Cortex of kidney (tissue), 1 donor: ENCODE measurements at places on chromosomes 1 and 21.

- DNase-seq: no peak
These were observed 5.8 kb downstream of the BCL9 start for GRCh38 chr1:147547065-147547464.

DNA sequence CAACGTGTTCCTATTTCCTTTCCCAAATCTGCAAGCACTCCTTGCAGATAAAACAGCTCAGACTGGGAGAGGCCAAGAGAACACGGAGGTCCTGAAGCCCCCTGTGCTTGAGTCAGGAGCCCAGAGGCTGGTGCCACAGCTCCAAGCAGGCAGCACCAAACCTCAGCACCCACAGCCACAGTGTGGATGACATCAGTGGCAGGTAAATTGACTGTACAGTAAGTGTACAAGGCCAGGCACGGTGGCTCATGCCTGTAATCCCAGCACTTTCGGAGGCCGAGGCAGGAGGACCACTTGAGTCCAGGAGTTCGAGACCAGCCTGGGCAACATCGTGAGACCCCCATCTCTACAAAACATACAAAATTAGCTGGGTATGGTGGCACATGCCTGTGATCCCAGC is 1.9 kb upstream of the COL6A1 start:
- DNase-seq: no peak

- no peak for DNase-seq
These were observed 41.3 kb upstream of the DHCR24 start for GRCh38 chr1:54928327-54928726.

DNA sequence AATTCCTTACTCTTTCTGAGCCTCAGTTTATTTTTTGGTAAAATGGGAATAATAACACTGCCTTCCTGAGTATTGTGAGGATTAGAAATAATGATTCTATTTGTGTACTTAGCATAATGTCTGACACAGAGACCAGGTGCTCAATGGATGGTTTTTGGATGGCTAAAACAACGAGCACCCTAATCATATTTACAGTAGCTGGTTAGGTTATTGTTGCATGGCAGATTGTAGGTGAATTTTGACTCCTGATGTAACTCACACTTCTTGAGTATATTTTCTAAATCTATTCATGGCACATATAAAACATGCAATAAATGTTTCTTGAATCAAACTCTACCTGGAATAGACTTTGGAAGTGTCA is 11.9 kb upstream of the DUSP10 start:
- DNase-seq: no peak

DNA sequence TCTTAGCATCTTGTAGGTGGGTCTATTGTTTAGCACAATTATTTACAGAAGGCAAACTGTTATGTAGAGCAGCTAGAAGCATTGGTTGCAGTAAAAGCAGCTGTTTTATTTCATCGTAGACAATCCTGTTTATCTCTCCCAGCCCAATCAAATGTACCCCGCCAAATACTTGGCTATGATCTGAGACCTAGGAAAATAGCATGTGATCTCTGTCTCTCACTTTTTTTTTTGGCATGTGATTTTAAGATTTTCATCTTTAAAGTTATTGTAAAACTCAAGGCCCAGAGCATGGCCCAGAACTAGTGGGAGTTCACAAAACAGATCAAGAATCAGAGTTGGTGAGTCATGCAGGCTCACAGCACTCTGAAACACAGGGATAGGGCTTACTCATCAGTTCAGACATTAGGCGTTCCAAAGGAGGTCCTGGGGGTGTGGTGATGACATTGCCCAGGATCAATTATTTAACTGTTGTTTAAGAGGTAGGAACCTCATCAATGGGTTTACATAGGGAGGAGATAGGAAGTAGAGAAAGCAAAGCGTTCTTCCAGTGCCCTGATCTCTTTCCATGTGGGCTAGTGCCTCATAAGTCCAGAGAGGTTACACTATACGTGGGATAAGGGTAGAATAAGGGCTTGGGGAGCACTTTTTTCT is 40.2 kb downstream of the TBX19 start:
- DNase-seq: no peak

- DNase-seq: no peak
These were observed 127.1 kb upstream of the ARHGEF16 start for GRCh38 chr1:3327389-3327702.

GRCh38 chr1:41578712-41579335 is 94.3 kb upstream of the EDN2 start:
- no peak for DNase-seq

DNA sequence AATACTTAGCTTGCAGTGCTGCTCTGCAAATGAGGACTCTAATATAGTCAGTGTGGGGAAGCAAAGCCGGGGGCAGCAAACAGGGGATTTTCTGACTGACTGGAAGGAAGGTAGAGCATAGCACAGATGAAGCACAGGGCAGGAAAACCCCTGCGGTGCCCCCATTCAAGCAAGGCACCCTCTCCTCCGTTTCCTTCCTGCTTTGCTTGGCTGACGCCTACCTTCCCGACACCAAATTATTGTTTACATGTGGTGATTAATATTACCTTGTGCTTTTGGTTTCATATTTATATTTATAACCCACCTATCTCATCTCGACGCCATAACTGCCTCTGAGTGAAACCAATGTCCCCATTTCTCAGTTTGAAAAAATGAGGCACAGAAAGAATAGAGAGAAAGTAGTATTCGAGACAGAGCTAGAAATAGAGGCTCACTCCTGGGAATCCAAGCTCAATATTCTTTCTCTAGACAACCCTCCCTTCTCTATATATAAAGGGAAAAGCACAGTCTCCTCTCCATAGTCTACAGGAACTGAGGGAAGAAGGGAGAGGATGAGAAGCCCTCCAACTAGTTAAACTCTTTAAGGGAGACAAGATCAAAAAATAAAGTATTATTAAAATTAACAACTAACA is 41.3 kb downstream of the PIK3C2B start:
- no peak for DNase-seq

DNA sequence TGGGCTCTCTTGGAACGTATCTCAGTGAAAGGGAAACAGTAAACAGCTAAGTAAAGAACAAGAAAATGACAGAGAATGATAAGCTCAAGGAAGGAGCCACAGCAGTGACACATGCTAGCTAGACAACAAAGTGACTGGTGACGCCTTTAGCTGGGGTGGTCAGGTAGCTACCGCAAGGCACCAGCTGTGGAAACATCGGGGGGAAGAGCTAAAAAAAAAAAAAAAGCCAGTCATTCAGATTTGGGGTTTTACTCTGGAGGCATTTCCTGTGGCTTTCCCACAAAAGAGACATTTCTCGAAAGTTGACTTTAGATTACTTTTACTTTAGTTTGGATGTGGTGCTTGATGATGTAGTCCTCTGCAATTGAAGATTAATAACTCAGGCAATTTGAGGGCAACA is 2.1 kb downstream of the FHAD1 start:
- DNase-seq: no peak

DNA sequence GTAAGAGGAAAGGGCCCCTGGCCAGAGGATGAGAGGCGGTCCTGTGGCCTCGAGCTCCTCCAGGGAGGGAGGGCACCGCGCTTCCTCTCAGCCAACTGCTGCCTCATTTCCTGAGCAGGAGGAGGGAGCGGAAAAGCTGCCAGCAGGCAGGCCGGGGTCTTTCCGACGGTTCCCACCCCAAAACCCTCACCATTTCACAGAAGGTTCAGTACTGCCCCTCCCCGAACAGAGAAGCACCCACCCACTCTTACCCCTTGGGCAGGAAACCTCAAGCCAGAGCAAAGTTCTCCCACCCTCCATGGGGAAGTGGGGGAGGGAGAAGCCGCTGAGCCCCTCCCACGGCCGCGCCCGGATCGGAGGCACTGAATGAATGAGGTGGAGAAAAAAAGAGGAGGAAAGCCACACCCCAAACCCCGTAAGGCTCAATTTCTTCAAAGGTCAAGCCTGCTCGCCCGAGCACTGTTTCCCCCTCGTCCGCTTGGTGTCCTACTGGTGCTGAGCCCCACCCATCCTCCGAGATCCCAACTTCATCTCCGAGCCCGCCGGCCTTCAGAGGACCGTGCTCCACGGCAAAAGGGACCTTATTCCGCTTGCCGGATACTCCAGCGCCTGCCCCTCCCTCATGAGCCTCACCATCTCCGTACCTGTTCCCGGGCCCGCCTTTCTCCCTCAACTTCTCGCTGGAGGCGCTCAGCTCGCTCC is 9.4 kb downstream of the TPM3 start:
- DNase-seq: no peak

DNA sequence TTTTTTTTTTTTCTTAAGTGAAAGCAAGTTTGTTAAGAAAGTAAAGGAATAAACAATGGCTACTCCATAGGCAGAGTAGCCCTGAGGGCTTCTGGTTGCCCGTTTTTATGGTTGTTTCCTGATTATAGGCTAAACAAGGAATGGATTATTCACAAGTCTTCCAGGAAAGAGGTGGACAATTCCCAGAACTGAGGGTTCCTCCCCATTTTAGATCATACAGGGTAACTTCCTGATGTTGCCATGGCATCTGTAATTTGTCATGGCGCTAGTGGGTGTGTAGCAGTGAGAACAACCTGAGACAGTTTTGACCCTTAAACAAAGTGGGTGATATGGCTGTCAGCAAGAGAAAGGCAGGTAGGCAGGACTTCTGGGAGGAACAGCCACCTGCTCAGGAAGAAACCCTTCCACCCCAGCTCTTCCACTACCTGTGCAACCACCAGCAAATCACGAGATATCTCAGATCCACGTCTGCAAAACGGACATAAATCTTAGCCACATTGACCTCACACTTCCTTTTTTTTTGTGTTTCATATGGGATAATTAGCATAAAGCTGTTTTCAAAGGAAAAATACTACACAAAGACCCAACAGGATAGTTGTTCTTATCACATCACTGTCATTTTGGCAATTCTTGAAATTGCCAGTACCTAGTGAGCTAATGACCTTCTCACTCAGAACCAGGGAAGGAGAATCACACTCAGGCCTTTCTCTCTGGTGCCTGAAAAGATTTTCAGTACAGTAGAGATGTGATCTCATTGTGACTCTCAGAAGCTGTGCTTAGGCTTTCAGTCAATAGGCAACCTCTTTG is 34.8 kb upstream of the DUSP10 start:
- DNase-seq: no peak

DNA sequence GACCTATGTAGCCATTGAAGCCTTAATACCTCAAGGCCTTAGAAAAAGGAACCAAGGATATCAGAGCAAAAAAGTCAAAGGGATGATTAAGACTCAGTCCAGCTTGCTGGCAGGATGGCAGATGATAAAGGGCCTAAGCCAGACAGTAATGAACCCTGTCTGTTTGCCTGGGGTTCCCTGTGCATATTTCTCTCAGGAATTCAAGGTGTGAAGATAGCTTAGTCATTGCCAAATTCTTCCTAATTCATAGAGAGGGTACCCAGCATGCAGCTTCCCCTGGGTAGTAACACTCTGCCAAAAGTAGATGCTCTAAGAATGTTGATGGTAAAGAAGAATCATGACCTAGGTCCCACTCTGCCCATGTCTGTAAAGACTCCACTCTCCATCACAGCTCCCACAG is 210.6 kb upstream of the COA6 start:
- DNase-seq: no peak

GRCh38 chr21:44687671-44688070 is 5.7 kb upstream of the KRTAP12-1 start:
- no peak for DNase-seq

DNA sequence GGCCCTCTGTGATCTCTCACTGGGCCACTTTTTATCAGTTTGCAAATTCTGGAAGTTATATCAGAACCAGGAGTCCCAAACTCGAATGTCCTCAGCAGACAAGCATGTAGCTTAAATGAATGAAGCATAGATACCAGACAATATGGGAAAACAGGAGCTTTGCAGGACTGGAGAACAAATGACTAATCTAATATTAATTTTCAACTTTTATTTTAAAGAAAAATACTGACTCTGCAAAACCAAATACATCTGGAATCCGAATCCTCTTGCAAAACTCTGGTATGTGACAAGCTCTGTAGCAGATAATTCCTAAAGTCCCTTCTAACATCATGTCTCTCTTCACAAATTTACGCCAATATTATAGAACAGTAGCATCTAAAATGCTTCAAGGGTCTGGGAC is 427.4 kb downstream of the TTLL7 start:
- DNase-seq: no peak

- no peak for DNase-seq
These were observed 281.6 kb downstream of the BRINP3 start for GRCh38 chr1:190196020-190196419.

GRCh38 chr1:165717918-165718515 is 19.7 kb upstream of the ALDH9A1 start:
- DNase-seq: no peak

- DNase-seq: no peak
These were observed 68.3 kb upstream of the ARHGAP29 start for GRCh38 chr1:94305704-94306103.

- DNase-seq: no peak
These were observed 35.5 kb upstream of the PARP1 start for GRCh38 chr1:226443439-226443838.

GRCh38 chr1:3174487-3175247 is 105.7 kb downstream of the PRDM16 start:
- DNase-seq: no peak

DNA sequence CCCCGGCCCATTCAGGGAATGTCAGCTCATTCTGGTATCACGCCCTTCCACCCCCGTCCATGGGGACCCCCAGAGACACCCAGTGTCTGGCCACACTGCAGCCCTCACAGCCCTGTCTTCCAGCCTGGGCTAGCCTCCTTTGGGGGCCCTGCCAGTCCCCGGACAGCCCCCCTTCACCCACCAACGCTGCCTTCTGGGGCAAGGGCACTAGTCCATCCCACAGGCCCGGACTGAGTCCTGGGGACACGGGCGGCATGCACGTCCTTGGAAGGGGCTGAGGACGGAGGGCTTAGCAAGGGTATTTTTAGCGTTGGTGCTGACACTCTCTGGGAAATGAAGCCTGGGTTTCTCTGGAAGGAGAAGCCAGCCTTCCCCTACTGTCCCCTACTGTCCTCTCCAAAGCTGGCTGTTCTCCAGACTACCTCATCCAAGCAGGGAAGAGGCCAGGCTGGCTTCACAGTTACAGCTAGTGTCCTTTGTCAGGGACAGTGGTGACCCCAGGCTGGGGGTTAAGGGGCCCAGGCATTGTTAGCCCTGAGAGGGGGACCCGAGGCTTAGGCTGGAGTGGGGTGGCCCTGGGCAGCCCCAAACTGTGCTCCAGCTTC is 39.5 kb downstream of the COQ8A start:
- DNase-seq: no peak

DNA sequence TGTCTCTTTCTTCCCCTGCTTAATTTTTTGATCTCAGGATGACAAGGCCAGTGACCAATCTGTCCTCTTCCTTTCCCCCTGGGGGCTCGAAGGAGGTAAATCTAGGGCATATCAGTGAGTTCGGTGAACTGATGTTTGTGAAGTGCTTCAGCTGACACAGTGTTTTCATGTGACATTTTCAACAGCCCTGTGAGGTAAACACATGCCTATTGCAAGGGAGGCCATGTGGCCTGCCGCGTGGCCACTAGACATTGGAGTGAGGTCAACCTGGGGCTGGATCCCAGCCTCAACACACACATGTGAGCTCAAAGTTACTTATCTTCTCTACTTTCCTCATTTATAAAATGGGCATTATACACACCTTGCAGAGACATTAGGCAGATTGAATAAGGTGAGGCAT is 126.3 kb downstream of the PLPP3 start:
- no peak for DNase-seq

- no peak for DNase-seq
These were observed 12.4 kb upstream of the SLC19A1 start for GRCh38 chr21:45554477-45555175.
